ENCODE measurements at places on chromosomes 6 and 20.

GRCh38 chr6:54010340-54011276, 100.6 kb upstream of the MLIP start:
- no peak for DNase-seq

DNA sequence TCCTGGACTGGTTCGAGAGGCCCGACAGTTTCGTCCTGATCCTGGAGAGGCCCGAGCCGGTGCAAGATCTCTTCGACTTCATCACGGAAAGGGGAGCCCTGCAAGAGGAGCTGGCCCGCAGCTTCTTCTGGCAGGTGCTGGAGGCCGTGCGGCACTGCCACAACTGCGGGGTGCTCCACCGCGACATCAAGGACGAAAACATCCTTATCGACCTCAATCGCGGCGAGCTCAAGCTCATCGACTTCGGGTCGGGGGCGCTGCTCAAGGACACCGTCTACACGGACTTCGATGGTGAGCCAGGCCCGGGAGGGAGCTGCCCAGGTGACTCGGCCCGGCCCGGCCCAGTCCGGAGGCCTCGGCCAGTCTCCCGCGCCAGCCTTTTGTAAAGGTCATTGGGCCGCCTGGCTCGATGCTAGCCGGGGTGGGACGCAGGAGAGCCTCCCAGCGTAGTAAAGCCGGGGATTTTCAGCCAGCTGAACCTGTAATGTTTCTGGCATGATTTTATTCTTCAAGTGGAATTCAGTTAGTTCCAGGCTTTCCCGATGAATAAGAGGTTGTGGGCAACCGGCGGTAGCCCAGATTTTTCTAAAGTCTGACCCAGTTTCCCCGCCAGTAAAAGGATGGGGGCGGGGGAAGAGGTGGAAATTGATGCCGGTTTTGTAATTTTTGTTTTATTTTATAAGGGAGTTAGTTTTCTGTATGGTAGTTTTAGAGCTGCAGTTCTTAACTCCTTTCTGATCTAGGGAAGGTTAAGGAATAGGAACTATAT, 1.4 kb downstream of the PIM1 start:
- DNase-seq = no peak

GRCh38 chr6:158552055-158552795, 7.7 kb upstream of the TMEM181 start:
- DNase-seq = no peak

DNA sequence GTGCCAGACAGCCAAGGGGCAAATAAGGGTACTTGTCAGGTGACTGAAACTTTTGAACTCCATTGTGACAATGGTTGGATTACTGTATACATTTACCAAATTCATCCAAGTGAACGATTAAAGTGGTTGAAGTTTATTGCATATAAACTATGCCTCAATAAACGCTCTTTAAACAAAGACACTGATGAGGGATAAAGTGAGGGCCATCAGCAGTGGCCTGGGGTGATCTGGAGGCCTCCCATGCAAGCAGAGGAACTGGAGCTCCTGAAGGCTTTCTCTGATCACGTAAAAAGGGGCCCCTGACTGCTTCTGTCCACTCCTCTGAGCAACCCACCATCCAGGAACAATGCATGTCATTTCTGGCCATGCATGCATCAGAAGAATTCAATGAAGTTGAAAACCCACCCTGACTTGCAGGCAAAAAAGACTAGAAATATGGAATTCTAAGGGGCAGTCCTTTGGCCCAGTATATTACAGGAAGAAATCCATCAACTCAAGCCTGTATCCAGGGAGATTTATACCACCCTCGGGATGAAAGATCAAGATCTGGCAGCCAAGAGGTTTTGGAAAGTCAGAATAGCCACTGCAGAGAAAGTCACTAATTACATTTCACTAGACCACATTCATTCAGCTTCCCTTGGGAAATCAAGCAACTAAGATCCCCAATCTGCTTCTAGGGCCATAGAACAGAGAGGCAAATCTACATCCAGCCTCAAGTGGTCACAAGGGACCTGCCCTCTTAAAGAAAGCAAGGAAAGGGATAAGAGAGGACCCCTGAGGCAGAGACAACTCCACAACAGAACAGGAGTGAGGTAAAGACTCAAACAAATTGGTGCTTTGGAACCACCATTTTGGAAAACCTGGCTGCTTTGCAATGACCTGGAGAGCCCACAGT, 31.7 kb upstream of the RAB22A start:
- DNase-seq = no peak

- DNase-seq = peak; percentile 87
These were observed at the start of gene CEP162 for GRCh38 chr6:84227434-84228197. CEP162 (minus strand) TSS chr6:84227643; CDS start chr6:84226393, 1,250 bp downstream.
